ENCODE measurements at places on chromosomes 12 and 14.
A peak's percentile ranks its signal among the peaks of the same experiment; 100 is the strongest.

GRCh38 chr12:23169696-23170013, 544.7 kb downstream of the ETNK1 start:
- no peak for DNase-seq

- DNase-seq, result no peak
These were observed 37.3 kb downstream of the ACTN1 start for GRCh38 chr14:68941820-68942219.

DNA sequence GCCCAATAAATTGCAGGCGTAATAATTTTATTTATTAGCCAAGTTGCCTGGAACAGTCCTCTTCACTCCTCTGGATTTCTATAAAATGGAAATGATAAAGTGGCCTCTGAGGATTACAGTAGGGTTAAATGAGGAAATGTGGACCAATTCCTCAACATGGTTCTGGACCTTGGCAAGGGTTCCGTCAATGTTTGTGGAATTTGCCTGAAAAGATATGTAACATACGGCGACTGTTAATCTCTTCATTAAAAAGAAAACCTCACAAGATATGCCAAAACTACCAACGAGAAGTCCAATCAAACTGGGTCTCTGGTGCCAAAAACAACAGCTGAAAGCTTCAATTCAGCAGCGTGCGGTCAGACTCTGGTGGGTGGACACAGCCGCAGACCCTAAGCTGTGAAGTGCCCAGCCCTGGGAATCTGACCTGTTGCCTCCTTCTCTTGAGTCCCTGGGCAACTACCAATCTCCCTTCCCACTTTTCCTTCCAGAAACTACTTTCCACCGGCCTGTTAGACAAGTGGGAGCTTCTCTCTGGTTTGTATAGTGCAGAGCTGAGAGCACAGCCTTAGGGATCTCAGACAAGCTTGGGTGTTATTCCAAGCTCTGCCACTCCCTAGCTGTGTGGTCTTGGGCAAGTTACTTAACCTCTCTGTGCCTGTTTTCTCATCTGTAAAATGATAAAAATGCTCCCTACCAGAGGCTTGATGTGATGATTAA, 190.5 kb upstream of the GSC start:
- no peak for DNase-seq

DNA sequence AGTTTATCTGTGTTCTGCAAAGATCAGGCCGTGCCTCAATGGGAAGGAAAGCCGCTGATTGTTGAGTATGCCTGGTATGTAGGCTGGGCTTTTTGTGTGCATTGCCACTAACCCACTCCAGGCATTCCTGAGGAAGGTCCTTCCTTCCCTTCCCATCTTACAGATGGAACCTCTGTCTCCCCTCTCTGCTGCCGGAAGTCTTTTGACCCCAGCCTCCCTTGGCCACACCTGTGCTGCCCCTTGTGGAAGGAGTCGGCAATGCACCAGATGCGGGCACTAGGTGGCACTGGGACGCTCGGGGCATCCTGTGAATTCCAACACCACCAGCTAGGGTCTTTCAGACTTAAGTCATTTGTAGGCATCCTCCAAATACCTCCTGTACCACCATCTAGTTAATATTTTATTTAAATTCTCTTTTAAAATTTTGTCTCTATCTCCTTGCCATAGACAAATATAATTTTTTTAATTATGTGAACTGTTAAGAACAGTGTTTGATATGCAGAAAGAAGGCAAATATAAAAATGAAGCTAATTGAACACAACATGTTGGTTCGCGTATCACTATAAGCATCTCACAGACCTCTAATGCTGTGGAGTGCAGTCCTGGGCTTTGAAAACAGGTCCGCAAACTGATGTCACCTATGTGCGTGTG, 99.6 kb downstream of the RIN3 start:
- DNase-seq, result peak; percentile 64

- no peak for DNase-seq
These were observed 1.3 kb downstream of the BDKRB2 start for GRCh38 chr14:96205978-96206360.
